Activated naive CD4-positive, alpha-beta T cell treated with anti-CD3 and anti-CD28 coated beads, Interleukin-2, amount 10 ng/mL, durations not matched to agents 7 days and 5 days (primary cell): ENCODE measurements at places on chromosomes 5 and 9.

GRCh38 chr9:111700776-111701175, 39.4 kb downstream of the GNG10 start:
- no peak overlapping the region for H3K4me3 ChIP-seq
- peaks cover 5% of the 10 kb centered on the region for H3K4me1 ChIP-seq
- H3K27me3 ChIP-seq, result no peaks in the 10 kb centered on the region
- no peak overlapping the region for H3K27ac ChIP-seq

GRCh38 chr5:37121465-37121864, 127.7 kb downstream of the CPLANE1 start:
- H3K4me1 ChIP-seq, result peaks cover 12% of the 10 kb centered on the region
- DNase-seq, result no peak
- H3K36me3 ChIP-seq, result peaks cover 20% of the 10 kb centered on the region
- no peak overlapping the region for H3K27ac ChIP-seq
- no peak overlapping the region for H3K4me3 ChIP-seq
- no peaks in the 10 kb centered on the region for H3K27me3 ChIP-seq

DNA sequence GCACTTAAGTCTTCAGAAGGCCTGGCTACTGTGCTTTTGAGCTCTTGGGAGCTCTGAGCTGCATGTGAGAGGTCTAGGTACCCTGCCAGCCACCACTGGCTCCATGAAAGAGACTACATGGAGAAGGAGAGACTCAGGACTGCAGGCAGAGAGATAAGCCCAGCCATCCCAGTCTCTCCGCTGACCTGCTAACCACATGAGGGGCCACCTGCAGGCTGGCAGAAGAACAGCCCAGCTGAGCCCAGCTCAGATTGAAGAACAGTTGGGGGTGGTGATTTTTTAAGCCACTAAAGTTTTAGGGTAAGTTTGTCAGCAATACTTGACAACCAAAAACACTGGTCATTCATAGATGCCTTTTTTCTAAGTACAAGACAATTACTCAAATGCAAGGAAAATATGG, 205.0 kb upstream of the PRDM9 start:
- H3K36me3 ChIP-seq, result no peaks in the 10 kb centered on the region
- DNase-seq, result no peak
- no peaks in the 10 kb centered on the region for H3K4me1 ChIP-seq
- H3K4me3 ChIP-seq, result no peak overlapping the region
- no peaks in the 10 kb centered on the region for H3K27me3 ChIP-seq
- no peak overlapping the region for H3K27ac ChIP-seq

DNA sequence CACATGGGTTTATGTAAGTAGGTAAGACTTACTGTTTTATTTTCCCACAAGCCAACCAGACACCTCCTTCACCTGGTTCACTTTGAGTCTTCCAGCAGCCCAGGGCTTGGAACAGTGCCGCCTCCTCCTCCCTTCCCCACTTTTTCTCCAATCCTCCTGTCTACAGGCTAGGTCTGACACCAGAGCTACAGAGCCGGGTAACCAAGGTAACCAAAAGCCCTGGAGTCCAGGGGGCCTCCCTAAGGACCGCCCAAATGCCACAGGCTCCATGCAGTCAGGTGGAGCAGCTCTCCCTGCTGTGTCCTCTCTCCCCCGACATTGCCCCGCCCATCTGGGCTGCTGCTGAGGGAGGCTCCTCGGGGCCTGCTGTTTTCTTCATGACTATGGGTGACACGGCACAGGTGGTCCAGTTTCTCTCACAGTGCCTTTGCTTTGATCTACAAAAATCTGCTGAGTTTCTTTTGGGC, 138.0 kb upstream of the EFNA5 start:
- no peak overlapping the region for H3K4me3 ChIP-seq
- no peak for DNase-seq

DNA sequence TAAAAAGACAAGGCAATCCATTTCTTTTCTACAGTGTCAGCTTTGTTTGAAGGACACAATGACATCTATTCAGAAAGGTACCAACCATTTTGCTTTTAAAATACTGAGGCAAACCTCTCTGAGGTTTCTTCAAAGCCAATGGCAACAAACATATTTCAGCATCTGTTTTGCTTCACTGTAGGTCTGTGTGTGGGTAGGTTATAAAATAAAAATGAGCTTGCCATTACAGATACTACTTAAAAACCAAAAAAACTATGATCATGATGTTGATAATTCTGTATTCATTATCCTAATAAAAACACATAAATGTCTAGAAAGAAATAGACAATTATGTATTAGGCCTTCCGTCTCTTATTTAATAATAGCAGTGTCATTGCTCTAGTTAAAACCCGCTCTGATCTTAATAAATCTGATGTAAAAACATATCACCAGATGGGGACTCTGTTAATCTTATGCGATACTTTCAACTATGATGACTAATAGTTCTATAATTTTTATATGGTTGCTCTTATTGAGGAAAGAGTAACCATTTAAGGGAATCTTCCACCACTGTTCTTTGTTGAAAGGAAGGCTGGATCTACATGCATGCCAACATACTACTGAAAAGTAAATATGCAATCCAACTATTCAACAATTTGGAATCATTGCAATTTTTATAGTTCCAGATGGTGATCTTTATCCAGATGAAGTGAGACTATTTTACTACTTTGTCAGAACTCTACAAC, 647.2 kb downstream of the PDE4D start:
- H3K27ac ChIP-seq, result no peak overlapping the region
- H3K4me1 ChIP-seq, result no peaks in the 10 kb centered on the region
- peaks cover 4% of the 10 kb centered on the region for H3K27me3 ChIP-seq
- no peaks in the 10 kb centered on the region for H3K36me3 ChIP-seq

DNA sequence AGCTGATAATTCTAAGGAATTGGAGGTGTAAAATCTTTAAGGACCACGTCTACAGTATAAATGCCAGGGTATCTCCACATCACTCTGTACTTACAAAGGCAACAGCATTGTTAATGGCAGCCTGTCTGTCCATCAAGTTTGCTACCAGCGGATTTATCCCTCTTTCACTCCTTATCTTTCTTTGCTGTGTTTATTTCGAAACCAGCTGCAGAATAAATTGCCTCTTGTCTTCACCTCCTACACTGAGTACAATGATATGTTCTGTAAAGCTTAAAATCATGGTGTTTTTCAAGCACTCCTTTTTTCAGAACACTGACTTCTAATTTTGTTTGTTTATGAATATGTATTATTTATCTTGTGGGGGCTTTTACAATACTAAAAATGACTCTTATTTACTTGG, 1088.1 kb downstream of the NR2F1-AS1 start:
- no peaks in the 10 kb centered on the region for H3K27me3 ChIP-seq
- H3K27ac ChIP-seq, result no peak overlapping the region
- DNase-seq, result no peak

- H3K36me3 ChIP-seq, result no peaks in the 10 kb centered on the region
- H3K4me3 ChIP-seq, result no peak overlapping the region
- no peak overlapping the region for H3K27ac ChIP-seq
- no peak for DNase-seq
- H3K27me3 ChIP-seq, result peaks cover 3% of the 10 kb centered on the region
These were observed 69.4 kb upstream of the ACTBL2 start for GRCh38 chr5:57552033-57552432.

GRCh38 chr5:134555890-134556311, 30.4 kb downstream of the JADE2 start:
- peak; percentile 82 for DNase-seq
- H3K4me1 ChIP-seq, result peaks cover 31% of the 10 kb centered on the region
- peak overlapping the region; percentile 87 for H3K27ac ChIP-seq
- peaks cover 49% of the 10 kb centered on the region for H3K36me3 ChIP-seq
- H3K27me3 ChIP-seq, result no peaks in the 10 kb centered on the region
- no peak overlapping the region for H3K4me3 ChIP-seq

DNA sequence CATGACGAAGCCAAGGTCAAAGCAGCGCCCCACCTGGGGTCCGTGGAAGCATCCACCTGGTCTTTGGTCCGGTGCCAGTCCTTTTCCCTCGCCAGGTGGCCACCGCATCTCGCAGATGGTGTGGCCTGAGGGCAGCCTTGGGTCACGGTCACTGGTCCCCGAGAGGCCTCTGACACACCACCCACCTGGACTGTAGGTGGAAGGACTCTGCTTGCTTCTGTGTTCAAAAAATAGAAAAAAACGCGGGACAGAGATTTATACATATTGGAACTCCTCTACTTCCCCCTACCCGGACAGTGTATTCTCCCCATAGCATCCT, 466 bp upstream of the TTC39B start:
- peak overlapping the region; percentile 97 for H3K4me3 ChIP-seq
- peak overlapping the region; percentile 84 for H3K27ac ChIP-seq
- H3K27me3 ChIP-seq, result no peaks in the 10 kb centered on the region
- H3K4me1 ChIP-seq, result peaks cover 61% of the 10 kb centered on the region
- peaks cover 18% of the 10 kb centered on the region for H3K36me3 ChIP-seq

- H3K27me3 ChIP-seq, result no peaks in the 10 kb centered on the region
- no peak overlapping the region for H3K4me3 ChIP-seq
- no peak for DNase-seq
- no peaks in the 10 kb centered on the region for H3K4me1 ChIP-seq
- no peaks in the 10 kb centered on the region for H3K36me3 ChIP-seq
These were observed 175.1 kb downstream of the PCSK1 start for GRCh38 chr5:96257904-96258303.

DNA sequence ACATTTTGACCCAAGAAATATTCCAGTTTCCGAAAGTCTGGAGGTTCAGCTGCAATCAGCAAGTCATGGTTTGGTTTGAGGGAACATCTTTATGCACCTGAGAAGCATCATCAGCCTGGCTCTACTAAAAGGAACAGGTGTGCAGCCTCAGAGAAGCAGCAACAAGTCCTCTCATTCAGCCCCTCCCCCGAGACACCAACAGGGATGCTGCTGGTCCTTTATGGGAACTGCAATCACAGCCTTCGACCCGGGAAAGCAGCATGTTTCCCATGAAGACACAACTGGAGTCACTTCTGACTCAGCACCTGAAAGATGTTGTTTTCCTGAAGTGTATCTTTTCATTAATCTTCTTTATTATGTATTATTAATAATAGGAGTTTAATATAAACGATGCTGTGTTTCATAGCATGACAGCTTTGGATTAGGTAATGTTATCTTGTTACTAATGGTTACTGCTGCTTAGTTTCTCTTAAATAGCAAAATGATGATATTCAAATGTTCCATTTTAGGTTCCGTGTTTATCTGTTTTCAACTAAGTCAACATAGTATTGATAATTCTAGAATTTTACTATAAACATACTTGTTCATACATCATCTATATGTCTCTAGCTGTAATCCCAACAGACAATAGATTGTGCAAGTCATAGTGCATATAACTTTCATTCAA, 15.6 kb upstream of the NREP start:
- no peak for DNase-seq
- no peak overlapping the region for H3K4me3 ChIP-seq
- no peaks in the 10 kb centered on the region for H3K36me3 ChIP-seq
- H3K27me3 ChIP-seq, result peaks cover 15% of the 10 kb centered on the region
- H3K27ac ChIP-seq, result no peak overlapping the region
- no peaks in the 10 kb centered on the region for H3K4me1 ChIP-seq
